Neural progenitor cell (in vitro differentiated cells): ENCODE measurements at places on chromosomes 5 and 9.
A peak's percentile ranks its signal among the peaks of the same experiment; 100 is the strongest.

DNA sequence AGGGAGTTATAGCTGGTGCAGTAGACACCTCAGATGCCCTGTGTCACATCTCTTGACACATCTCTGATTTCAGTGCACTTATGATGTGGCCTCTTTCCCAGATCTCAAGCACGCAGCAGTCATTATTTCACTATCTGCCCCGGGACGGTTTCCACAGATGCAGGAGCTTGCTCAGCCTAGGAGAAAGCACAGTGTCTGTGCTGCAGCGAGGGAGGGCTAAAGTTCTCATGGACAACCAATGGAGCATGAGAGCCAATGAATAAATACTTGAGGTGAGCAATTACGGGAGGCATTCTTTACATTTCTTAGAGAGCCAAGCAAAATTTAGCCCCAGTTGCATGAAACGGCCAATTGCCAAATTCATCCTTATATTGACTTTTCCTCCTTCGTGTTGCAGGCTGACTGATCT is 7.4 kb upstream of the MOB3B start:
- DNase-seq, result no peak

DNA sequence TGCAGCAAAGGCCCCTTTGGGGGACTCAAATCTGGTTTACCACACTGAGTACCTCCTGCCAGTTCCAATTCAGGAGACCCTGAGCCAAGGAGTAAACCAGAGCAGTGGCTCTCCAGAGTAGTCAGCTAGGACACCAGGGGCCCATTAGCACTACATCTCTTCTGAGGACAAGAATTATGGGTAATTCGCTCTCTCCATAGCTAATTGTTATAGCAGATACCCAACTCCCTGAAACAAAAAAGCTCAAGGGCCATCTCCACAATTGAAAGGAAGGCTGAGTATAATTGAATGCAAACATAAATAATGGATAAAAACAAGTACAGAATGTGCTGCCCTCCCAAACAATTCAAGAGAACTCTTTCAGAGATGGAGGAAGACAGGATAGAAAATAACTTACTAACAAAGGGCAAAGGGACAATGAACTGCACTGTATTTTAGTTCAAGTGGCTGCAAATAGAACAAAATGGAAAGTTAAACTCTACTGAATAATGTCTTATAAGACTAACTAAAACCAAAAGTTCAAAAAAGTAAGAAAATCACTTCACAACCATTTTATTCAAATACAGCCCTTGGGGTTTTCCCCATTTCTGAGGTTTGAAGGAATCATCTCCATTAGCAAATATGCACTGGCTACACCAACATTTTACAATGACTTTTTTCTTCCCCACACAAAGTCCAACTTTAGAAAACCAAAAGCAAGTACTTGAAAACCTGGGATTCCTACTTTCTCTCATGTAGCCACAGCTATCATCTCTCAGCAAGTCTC is 118.8 kb downstream of the SIL1 start:
- DNase-seq, result no peak

- no peak for DNase-seq
Measured at GRCh38 chr9:21450733-21451394, 10.6 kb downstream of the IFNA1 start.

- DNase-seq, result no peak
Measured at GRCh38 chr5:16013334-16014065, 166.1 kb downstream of the MARCHF11 start.

GRCh38 chr9:96376891-96377874 is 6.3 kb downstream of the SLC35D2 start:
- no peak for DNase-seq

GRCh38 chr5:178234750-178235587 is 2.4 kb upstream of the PHYKPL start:
- DNase-seq, result peak; percentile 89

GRCh38 chr5:81908771-81909170 is 63.1 kb upstream of the ATG10 start:
- no peak for DNase-seq

GRCh38 chr9:3842839-3843238 is 317.0 kb upstream of the RFX3 start:
- DNase-seq, result no peak

- DNase-seq, result no peak
Measured at GRCh38 chr9:112728401-112728800, 10.5 kb upstream of the INIP start.

- peak; percentile 56 for DNase-seq
Measured at GRCh38 chr9:120324996-120325642, 254.8 kb downstream of the CDK5RAP2 start.

- DNase-seq, result no peak
Measured at GRCh38 chr5:44292736-44293135, 96.5 kb downstream of the FGF10 start.

DNA sequence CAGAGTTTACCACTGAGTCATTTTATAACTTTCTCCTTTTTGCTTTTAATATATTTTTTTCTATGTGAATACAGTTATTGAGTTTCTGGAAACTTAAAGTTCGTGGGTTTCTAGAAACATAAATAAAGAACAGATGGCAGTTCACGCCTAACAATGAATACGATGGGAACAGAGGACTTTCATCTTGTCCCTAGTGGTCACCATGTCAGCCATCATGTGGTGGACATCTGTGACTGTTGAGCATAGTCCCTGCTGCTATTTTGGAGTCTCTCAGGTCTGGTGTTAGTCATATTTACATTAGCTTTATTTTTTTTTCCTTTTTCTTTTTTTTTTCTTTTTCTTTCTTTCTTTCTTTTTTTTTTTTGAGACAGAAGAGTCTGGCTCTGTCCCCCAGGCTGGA is 85.3 kb downstream of the XRCC4 start:
- DNase-seq, result no peak

DNA sequence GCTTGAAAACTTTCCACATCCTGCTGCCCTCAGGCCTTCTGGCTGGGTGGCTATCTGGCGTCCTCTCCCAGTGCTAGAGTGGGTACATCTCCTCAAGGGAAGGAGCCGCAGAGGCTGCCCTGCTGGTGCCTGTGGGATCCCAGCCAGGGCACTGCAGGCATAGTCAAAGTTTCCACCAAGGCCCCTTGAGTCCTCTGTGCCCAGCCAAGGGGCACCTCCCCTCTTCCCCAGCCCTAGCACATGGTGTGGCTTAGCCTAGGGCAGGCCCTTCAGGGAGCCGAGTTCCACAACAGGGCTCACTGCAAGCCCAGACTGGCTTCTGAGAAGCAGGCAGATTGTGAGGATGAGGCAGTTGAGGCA is 103.2 kb downstream of the RGS3 start:
- DNase-seq, result no peak

DNA sequence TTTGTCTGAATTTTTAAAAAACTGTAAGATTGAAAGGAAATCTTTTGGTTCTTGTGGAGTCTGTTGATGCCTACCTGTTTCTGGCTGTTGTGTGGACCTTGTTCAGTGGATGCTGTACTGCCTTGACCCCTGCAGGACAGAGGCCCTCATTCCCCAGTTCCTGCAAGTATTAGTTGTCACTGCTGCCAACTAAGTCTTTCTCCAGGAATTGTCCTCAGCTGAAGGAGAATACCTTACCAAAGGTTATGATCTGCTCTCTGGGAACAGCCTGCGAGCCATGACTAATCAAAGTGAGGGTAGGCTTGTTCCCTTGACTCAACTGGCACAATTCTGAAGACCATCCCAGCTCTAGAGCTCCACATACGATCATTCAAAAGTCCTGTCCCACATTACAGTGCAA is 145.3 kb upstream of the FST start:
- peak; percentile 36 for DNase-seq

DNA sequence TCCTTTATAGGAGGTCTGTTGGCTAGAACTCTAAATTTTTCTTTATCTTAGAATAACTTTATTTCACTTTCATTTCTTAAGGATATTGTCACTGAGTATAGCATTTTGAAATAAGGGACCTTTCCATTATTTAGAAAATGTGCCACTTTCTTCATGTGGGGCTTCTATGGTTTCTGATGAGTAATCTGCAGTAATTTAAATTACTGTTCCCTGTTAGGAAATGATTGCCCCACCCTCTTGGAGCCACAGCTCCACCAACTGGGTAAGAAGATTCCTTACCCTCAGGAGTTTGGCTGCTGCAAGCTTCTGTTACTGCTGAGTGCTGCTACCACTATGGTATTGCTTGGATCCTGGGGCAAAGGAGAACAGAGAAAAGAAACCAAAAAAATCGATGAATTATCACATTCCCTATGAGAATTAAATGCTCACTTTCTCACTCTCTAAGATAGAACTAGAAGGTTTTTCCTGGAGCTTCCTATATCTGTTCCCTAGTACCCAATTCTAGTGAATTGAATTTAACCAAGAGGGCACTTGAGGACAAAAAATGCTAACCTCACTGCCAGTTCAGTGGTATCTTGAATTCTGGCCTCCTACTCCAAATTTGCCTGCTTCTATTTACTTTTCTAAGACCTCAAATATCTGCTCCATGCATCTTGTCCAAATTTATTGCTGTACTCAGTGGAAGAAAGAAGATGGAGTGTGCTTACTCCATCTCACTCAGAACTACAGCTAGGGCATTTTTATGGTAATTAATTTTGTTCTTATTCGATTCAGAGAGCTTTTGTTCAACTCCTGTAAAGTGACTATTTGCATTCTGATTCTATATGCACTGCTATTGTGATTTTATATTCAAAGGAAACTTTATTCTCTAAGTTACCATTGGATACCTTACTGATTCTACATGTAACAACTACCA is 2111.3 kb downstream of the MAT2B start:
- DNase-seq, result peak; percentile 25

GRCh38 chr5:138492560-138493045 is 27.3 kb downstream of the EGR1 start:
- DNase-seq, result no peak

GRCh38 chr9:92669527-92669889 is 423 bp downstream of the IPPK start:
- DNase-seq, result peak; percentile 55

- no peak for DNase-seq
Measured at GRCh38 chr9:135925496-135926133, 18.3 kb upstream of the CAMSAP1 start.

GRCh38 chr9:136719195-136719880 is 7.0 kb downstream of the DIPK1B start:
- no peak for DNase-seq

- DNase-seq, result no peak
Measured at GRCh38 chr5:105397749-105398148, 1835.2 kb upstream of the NUDT12 start.

DNA sequence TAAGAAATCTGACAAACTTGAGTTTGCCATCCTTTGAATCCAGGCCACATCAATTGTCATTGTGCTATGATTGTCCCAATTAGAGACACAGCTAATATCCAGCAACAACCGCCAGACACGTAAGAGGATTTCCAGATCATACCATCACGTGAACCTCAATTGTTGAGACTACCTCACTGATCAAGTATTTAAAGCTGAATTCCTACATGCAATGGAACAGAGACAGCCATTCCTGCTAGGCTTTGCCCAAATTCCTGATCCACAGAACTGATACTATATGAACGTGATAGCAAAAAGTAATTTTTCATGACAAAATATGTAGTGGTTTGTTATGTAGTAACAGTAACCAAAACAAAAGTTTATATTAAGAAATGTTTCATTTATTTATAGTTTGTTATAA is 657.7 kb downstream of the PRR16 start:
- no peak for DNase-seq

DNA sequence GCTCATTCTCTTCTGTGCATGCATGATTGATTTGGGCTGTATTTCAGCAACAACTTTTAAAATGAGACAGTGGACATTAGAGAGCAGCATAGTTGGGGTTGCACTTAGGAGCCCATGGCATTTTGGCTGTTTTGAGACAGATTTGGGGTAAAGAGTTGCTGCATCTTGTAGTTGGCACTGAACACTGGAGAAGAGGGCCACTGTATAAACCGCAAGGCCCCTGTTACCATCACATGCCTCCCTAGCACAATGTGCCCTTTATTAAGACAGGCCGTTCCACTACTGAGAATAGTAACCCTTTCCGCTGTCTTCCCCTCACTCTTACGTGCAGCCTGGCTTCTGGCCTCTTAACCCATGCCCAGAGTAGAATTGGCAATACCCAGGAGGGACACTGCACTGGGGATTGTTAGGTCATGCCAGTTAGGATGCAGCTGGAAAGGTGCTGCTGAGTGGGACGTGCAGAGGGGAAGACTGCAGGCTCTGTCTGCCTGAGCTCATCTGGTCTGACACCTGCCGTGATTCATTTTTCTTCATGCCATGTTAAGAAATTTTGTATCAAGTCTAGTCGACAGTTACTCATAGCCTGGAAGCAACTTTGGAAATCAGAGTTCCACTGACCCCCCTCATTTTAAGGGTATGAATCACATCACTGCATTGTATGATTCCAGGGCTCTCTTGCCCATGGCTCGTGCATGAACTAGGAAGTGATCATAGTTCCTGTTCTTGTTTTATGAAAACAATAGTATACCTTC is 146.9 kb upstream of the DMRT1 start:
- no peak for DNase-seq

GRCh38 chr5:31786090-31786631 is 147.2 kb downstream of the PDZD2 start:
- no peak for DNase-seq

GRCh38 chr9:78301466-78301865 is 4.5 kb downstream of the PSAT1 start:
- DNase-seq, result no peak

- no peak for DNase-seq
Measured at GRCh38 chr5:180540050-180540694, 46.0 kb downstream of the CNOT6 start.

DNA sequence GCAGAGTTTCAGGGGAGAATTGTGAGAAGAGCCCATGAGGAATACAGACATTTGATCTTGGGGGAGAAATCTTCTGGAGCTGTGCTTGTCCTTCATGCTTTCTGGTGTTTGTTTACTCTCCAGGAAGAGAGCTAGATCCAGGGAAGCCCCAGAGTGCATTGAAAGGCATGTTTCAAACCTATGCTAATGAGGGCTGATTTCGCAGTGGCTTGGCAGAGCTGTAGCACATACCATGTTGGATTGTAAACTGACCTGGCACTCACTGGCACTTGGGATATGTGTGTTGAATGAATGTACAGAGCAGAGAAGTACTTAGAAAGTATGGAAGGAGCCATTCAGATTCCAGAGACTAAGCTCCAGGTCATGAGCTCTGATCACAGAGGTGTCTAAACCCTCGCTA is 30.9 kb downstream of the TNFSF8 start:
- DNase-seq, result no peak

GRCh38 chr5:177371120-177372033 is 12.9 kb upstream of the SLC34A1 start:
- DNase-seq, result no peak

- DNase-seq, result peak; percentile 31
Measured at GRCh38 chr9:127796852-127797370, 5.8 kb upstream of the FPGS start.
